Anterior cingulate cortex (tissue), 58 donors: ENCODE measurements at places on chromosomes 7 and 10.

- no peak for DNase-seq
These were observed 3.2 kb upstream of the ATP6V1F start for GRCh38 chr7:128859232-128860157.

DNA sequence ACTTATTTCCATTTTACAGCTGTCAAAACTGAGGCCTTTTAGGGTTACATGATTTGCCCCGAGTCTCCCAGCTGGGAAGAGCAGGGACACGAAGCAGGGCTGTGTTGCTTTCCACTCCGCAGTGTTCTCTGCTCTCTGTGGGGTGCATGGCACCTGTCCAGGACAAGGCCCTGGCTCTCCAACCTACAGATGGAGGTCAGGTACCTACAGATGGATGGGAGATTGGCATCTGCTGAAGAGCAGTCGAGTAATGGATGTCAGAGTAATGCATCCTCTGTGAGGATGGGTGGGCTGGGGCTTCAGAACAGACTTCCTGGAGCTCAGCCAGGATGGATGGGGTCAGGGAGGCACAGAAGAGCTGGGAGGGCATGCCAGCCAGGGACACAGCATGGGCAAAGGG lies 85.0 kb downstream of the EMX2 start:
- DNase-seq: no peak

GRCh38 chr7:140080919-140081318 lies 18.2 kb upstream of the PARP12 start:
- DNase-seq: no peak

DNA sequence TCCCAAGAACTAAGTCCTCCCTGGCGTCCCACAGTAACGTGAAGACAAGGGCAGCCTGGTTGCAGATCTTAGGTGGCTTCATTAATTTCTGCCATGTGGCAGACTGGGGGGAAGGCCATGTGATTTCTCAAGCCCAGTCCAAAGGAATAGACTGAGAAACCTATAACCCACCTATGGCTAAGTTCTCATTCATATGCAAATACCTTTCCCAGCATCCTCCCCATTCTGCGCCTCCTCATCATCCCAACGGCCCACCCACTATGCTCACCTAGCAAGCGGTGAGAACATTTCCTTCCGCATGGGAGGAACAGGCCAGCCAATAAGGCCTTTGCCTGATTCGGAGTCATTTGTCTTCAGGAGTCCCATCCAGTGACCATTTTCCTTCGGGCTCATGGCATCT lies 8.2 kb upstream of the CLEC2L start:
- DNase-seq: no peak

DNA sequence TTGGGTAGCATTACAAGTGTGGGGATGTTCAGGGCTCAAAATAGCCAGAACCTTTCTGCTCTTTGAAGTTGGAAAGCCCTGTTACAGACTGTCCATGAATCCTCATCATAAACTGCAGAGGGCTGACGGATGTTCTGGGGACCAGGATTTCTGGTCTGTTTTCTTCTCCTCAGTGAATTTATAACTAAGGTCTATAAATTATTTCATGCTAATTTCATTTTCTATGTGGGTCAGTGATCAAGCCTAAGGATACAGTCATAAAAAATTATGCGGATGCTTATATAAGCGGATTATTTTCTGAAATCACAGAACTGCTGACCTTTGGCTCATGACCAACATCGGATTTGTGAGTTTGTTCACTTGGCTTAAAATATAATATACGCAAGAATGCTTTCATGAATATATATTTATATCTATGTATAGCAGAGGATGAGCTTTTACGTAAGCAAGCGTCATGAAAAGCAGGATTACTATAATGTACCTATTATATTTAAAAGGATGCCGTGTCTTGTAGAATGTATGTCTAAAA lies 263.7 kb downstream of the GLI3 start:
- no peak for DNase-seq

- DNase-seq: no peak
These were observed 79.9 kb downstream of the COL26A1 start for GRCh38 chr7:101442426-101443070.

- DNase-seq: no peak
These were observed 38.1 kb downstream of the LDB3 start for GRCh38 chr10:86706401-86706841.

GRCh38 chr10:72353965-72354355 lies 759 bp downstream of the DNAJB12 start:
- DNase-seq: peak; percentile 69

GRCh38 chr7:118949031-118949430 lies 724.5 kb downstream of the ANKRD7 start:
- DNase-seq: no peak

- DNase-seq: no peak
These were observed 53.4 kb downstream of the COL17A1 start for GRCh38 chr10:104032144-104032775.

GRCh38 chr10:59314268-59314667 lies 48.1 kb downstream of the FAM13C start:
- DNase-seq: no peak

DNA sequence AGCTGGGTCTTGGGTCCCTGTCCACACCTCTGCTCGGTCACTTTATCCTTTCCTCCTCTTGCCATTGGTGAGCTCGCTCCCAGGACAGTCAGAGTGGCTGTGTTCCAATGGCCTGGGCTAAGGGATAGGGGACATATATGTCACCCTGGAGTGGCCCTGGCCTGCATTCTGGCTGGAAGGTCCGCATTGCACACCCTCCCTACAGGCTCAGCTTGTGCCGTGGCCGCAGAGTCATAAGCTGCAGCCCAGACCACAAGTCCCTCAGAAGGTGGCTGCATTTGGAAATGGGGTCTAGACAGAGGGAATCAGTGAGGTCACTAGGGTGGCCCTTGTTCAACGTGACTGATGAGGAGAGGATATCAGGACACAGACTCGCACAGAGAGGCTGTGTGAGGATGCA lies 363.8 kb upstream of the SHH start:
- no peak for DNase-seq

- no peak for DNase-seq
These were observed 114.4 kb upstream of the GLI3 start for GRCh38 chr7:42351316-42351935.

DNA sequence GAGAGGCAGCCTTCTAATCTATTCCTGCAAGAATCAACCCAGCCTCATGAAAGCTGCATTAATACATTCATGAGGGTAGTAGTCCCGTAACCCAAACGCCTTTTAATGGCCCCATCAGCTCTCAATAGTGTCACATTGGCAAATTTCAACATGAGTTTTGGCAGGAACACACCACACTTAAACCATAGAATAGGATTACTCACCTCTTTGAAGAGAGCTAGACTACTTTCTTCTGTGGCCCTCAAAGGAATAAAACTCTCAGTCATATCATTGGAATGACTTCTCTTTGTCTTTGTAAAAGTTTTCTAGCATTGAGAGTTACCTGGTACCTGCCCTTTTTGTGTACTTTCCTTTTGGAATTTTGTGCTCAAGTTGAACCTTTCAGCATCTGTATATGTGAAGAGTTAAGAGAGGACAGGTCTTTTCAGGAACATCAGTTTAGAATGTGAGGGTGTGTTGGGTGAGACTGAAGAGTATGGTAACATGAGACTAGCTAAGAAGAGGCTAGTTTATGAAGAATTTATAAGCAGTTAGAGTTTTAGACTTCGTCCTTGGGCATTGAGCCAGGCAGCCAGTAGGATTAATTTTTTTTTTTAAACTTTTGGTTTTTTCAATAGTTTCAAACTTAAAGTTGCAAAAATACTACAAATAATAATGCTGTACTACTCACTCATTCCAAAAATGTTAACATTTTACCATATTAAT lies 92.6 kb downstream of the MLLT10 start:
- DNase-seq: no peak

DNA sequence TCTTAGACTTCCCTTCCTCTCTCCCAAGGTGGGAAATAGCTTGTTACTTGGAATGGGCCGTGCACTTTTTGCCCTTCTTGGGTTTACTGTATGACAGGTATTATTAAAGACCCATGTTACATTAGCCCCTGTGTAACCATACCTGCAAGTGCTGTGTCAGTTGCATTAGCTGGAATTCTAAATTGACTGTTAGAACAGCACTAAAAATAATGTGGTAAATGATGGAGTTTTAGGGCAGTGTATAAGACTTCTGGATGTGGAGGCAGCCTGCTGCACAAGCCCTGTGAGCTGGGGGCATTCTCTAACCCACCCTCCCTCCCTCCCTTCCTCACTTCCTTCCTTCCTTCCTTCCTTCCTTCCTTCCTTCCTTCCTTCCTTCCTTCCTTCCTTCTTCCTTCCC lies 52.7 kb downstream of the GALNT17 start:
- DNase-seq: no peak

DNA sequence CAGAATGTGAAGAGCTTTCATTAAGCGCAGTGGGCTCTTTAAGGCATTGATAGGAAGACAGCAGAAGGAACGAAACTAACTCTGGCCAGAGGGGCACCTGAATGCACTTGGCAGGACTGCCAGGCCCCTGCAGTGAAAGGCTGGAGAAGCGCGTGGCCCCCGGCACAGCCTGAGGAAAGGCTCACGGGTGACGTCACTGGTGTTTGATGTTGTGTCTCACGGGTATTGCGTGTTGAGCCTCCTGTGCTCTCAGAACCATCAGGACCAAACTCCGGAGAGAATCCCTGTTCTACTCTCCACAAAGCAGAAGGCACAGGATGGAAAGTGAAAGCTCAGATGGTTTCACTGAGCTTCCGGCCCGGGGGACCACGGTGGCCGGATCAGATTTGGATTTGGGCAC lies 515.8 kb upstream of the FOXK1 start:
- DNase-seq: no peak

DNA sequence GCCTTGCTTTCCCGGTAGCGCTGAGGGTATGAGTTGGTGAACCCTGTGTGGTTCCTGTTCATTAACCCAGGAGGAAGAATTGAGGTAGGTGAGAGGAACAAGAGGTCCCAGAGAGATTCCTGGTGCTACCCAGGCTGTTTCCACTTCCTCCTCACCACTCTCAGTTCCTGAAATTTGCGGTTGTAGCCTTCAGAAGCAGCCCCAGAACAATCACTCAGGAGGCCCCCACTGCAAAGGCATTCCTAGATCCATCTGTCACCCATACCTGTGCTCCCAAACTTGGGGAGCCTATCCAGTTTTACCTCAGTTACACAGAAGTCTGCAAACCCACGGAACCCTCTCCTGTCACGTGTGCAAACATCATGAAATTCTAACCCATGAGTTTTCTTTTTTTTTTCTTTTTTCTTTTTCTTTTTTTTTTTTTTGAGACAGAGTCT lies 9.0 kb upstream of the PIP4K2A start:
- no peak for DNase-seq

- no peak for DNase-seq
These were observed 100.4 kb downstream of the TCERG1L start for GRCh38 chr10:131211146-131211545.

DNA sequence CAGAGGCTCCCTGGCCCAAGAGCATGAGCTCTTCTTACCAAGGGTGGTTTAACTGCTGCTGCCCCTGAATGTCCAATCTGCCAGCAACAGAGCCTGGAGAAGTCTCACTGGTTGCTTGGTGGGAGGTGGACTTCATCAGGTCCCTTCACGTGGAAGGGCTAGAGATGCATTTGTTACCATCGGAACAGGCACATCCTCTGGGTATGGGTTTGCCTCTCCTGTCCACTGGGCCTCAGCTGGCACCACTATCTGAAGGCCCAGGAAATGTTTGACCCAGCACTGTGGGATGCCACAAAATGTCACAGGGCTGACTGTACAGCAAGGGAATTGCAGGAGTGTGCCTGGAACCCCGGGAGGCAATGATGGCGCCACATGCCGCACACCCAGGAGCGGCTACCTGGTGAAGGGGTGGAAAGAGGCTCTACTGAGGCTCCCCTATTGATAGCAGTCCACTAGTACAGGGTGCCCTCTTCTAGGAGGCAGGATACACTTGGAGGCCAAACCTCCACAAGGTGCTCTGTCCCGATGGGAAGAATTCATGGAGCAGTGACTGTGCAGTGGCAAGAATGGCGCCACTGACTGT lies 603.1 kb upstream of the MGMT start:
- no peak for DNase-seq

- DNase-seq: no peak
These were observed 20.3 kb upstream of the SHH start for GRCh38 chr7:155832581-155832981.

- DNase-seq: no peak
These were observed 94.4 kb downstream of the GLRX3 start for GRCh38 chr10:130230611-130231010.

- DNase-seq: no peak
These were observed 85.5 kb downstream of the GNAI1 start for GRCh38 chr7:80220022-80220634.

- DNase-seq: no peak
These were observed 25.9 kb downstream of the RGS10 start for GRCh38 chr10:119516381-119517234.

DNA sequence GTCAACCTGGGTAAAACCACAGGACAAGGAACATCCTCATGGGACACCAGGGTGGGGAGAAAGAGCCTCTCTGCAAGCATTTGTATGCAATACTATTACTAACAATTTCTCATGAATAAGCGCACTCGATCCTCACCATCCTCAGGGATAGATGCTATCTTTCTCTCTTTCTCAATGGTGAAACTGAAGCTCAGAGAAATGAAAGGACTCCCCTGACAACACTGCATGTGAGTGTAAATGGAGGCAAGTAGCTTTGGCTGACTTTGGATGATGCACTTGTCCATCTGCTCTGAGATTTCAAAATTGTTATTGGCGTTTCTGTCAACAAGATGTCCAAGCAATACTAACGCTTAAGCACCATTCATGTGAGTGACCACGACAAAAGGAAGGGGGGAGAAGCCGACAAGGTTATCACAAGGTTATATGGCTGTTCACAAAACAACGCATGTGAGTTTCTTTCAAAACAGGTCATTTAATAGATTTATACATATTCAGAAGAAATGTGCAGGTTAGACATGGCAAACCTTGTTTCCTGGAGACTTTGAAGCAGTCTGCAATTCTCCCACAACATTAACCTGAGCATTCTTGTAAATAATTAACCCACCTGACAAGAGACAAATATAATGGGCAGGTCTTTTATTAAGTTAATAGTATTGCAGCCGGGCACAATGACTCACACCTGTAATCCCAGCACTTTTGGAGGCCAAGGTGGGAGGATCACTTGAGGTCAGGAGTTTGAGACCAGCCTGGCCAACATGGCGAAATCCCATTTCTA lies 54.0 kb downstream of the IFIT5 start:
- DNase-seq: no peak

- no peak for DNase-seq
These were observed 510 bp downstream of the ZSWIM8 start for GRCh38 chr10:73785721-73786511.

DNA sequence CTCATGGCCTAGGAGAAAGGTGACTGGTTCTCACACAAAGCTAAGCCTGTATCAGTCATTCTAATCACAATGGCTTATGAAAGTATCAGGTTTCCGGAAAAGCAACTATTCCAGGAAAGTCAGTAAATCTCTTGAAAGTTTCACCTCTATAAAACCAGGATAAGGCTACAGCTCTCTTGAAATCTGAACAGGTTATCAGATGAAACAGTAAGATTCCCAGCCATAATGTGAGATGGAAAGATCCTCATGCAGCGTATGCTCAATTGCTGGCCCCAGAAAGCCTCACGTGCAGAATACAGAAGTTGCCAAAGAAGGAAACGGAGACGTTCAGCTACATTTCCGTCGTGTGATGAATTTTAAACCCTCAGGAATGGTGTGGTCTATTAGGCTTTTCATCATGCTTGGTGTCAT lies 90.0 kb downstream of the PFKFB3 start:
- DNase-seq: no peak
